Activated CD8-positive, alpha-beta memory T cell treated with anti-CD3 and anti-CD28 coated beads, Interleukin-2, amount 10 ng/mL, durations not matched to agents 7 days and 5 days (primary cell): ENCODE measurements at places on chromosomes 2 and 18.

DNA sequence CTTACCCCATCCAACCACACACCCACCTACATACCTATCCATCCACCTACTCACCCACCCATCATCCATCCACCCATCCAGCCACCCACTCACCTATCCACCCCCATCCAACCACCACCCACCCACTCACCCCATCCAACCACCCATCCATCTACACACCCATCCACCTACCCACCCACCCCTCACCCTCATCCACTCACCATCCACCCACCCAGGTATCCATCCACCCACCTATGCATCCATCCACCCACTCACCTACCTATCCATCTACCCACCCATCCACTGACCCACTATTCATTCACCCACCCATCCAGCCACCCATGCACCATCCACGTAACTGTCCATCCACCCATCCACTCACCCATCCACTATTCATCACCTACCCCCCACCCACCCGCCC is 194.8 kb downstream of the EIPR1 start:
- DNase-seq: no peak

DNA sequence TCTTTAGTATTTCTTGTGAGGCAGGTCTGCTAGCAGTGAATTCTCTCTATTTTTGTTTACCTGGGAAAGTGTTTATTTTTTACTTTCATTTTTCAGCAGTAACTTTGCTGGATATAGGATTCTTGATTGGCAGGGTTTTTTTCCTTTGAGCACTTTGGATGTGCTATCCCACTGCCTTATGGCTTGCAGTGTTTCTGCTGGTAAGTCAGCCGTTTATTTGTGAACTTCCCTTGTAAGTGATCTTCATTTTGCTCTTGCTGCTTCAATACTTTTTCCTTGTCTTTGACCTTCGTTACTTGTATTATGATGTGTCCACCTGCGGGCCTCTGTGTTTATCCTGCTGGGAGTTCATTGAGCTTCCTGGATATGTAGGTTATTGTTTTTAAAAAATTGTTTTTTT is 54.7 kb downstream of the SLC66A2 start:
- no peak for DNase-seq

GRCh38 chr2:159549234-159549633 is 67.1 kb downstream of the BAZ2B start:
- DNase-seq: no peak

DNA sequence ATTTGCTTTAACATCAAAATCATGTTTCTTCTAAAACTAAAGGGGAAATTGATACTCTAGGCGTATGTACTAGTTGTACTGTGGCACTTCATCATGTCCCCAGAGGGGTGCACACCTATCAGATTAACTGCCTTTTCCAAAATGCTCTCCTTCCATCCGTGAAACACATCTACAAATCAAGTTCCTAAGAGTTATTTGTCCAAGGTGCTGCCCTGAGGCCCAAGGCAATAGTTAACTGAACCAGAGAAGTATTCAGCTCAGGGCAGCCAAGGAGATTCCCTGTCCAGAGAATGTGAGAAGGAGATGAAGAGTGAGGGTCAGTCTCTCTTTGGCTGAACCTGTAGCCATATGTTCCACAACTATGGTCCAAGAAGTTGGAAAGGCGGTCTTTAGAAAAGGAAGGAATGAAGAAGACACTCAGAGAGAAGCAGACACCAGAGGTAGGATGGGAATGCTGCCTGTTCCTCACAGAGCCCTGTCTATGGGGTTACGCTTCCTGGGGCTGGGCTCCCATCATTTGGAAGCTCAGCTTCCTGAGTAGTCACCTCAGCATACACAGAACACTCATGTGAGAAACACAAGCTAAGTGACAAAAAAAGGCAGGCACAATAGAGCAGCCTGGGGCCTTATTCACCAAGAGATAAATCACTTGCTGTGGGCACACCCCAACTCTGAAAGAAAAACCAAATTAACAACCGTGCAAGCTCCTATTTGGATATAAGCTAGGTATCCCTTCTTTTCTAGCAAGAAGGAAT is 55.6 kb downstream of the ANKRD44 start:
- no peak for DNase-seq

GRCh38 chr2:36564377-36564930 is 33.5 kb downstream of the FEZ2 start:
- DNase-seq: no peak

DNA sequence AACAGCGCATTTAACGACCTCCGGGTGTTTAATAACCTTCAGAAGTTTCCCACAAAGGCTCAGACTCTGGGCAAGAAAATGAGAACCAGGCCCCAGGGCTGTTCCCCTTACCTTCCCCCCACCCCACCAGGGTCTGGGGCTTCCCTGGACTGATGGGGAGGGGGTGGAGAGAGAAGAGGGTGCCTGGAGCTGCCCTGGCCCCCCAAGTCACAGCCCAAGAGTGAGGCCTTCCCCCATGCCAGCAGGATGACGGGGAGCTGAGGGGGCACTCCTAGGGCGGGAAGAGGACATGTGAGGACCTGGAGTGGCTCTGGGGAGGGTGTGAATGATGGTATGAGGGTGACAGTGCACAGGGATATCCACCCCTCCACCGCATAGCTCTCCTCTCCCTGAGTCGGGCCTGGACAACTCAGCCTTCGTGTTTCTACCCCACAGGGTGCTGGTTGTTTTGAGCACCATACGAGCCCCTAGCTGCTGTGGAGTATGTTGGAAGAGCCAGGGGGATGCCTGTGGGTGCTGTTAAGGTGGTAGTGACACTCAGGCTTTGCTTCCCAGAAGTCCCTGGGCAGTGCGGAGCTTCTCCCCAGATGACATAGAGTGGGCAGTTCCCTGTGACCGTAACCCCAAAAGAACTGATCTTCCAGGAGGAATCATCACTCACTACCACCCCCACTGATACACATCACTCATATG is 3.9 kb downstream of the PKDCC start:
- no peak for DNase-seq

DNA sequence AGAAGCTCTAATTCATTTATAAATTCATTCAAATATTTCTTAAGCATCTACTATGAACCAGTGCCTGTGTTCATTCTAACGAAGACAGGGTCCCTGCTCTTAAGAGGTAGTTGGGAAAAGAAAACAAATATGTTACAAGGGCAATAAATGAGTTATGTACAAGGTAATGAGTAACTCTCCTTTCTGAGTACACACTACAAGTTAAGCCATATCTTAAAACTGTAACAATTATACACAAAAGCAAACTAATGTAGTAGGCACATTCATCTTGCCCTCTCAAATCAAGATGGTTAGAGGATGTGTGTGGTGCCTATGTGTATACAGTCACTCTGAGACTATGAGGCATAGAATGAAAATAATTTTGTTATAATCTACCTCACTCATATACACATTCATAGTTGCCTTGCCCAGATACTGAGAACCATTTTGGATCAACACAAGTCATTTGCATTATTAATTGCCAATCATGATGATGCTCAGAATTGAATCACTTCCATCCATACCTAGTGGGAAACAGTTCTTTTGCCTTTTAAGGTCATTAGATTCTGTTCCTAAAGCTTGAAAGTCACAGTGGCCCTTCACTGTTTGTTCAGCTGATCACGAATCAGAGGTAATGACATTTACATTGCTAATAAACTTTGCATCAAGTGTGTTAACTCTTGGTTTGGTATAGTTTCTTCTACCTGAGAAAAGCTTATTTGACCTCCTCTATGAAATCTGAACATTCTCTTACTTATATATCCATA is 283.1 kb downstream of the ZNF385B start:
- no peak for DNase-seq

GRCh38 chr2:60335533-60336237 is 217.8 kb downstream of the BCL11A start:
- no peak for DNase-seq

DNA sequence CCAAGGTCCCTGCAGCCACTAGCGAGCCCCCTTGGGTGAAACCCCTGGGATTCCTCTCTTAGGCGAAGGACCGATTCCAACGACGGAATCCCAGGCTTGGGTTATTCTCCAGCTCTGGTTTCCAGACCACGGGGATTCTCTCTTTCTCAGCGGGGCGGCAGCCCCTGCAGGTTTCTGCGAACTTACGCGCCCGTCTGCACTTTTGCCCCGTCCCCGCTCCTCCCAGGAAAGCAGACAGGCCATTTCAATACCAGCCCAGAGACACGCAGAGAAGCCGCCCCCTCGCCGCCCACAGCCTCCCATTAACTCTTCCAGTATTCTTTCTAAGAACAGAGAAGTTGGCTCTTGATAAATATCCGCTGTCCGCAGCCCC is 1.2 kb downstream of the CBLN2 start:
- no peak for DNase-seq

DNA sequence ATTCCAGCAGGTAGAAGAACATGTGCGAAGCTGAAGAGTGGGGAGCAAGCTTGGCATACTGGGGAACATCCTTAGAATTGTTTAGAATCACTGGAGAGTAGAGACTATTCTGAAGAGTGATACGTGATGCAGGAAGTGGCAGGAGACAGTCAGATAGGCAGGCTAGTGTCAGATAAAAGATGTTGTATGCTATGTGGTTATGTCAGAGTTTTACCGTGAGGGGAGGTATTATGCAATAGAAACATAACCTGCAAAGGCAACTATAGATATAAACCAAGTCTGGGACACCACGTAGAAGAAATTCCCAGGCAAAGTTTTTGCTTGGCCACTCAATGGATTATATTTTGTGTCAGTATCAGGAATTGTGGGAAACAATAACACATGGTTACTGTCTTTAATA is 62.0 kb upstream of the ZSWIM2 start:
- DNase-seq: no peak
